ENCODE measurements at places on chromosomes 1 and 21. TPM values are rescaled to one million over a fixed set of nuclear protein-coding genes. Genes with fewer than 3 reads are reported as not detected.
A peak's percentile ranks its signal among the peaks of the same experiment; 100 is the strongest.

Gene SRGAP2C
- total RNA-seq: 36.7 TPM

Gene ADORA3
- not detected for total RNA-seq

Gene ZNF593OS
- not detected for total RNA-seq

Gene LBR
- total RNA-seq: 82.6 TPM

Gene DEGS1
- 68.4 TPM for total RNA-seq

Gene FAM72B
- total RNA-seq: 32.4 TPM

GRCh38 chr1:243667591-243667990 lies 182.5 kb downstream of the AKT3 start:
- peak; percentile 29 for DNase-seq

DNA sequence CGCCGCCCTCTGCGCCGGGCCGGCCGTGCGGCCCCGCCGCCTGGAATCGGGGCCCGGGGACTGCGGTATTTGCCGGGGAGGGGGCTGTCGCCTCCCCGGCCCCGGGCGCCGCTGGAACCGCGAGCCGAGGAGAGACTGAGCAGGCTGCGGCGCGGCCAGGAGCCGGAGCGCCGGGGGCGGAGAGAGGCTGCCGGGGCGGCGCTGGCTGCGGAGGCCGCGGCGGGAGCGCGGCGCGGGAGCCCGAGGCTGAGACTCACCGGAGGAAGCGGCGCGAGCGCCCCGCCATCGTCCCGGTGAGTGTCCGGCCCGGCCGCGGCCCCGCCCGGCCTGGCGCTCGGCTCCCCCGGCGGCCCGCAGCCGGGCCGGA lies 746 bp downstream of the DYRK1A start:
- no peak for DNase-seq

DNA sequence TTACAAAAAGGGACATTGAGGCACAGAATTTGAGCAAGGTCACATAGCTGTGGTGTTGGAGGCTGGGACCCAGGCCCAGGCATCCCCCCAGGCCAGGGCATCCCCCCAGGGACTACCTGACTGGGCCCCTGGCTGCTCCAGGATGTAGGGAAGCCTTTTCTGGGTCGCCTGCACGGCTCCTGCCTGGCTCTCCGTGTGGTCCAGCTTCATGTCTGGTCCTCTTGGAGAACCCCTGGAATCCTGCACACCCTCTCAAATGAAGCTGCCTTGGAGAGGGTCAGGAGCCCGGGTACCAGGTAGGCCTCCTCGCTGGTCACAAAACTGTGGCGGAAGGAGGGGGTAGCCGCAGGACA lies 919 bp upstream of the CELSR2 start:
- no peak for DNase-seq

DNA sequence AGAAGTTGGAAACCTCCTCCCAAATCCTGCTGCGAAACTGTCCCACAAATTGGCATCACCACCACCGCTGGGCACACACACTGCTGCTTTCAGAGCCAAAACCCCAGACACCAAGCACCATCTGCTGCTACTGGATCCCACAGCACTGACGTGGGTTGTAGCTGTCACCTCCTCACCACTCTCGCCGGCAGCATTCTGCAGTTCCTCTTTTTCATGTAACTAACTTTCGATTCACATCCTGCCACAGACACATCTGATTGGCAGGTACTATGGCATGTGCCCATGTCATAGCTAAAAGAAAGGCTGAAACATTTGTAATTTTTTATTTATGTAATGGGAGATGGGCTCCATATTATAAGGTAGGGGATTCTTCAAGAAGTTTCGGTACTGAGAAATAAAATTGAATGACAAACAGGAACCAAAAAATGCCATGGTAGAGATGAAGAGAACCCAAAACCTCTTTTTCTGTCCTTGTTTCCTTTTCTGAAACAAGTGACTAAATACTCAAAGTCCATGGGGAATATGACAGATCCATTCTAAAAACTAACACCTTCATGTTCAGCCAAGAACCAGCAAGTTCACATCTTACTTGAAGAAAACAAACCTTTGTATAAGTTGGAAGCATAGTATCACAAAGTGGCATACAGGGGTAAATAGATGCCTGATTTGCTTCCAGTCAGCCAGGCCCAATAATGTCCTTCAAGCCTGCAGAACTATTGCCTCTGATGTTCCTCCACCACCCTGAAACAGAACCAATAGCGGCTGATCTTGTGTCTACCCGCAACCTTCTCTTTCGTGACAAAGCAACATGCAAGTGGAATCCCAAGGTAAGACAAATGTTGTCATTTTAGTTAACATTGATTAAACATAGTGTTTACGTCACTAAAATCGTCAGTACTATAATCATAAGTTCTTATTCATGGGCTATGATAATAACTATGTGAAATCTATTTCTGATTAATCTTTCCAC lies 26.6 kb upstream of the RGS13 start:
- no peak for DNase-seq

DNA sequence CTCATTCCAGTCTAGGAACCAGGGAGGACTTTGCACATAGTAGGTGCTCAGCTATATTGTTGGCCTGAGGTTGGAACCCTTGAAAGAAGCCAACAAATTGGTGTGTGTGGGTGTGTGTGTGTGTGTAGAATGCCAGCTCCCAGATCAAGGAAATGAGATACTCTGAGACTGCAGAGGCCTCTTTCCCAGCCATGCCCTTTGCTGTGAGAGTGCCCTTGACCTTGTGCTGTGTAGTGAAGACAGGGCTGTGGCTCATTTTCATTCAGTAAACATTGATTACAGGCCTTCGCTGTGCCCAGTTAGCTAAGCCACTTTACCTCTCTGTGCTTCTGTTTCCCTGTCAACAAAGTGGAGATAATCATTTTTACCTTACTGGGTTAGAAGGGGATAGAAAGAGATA lies 3.2 kb downstream of the CYP4B1 start:
- no peak for DNase-seq

GRCh38 chr1:30895944-30896660 lies 12.5 kb downstream of the SDC3 start:
- DNase-seq: no peak

DNA sequence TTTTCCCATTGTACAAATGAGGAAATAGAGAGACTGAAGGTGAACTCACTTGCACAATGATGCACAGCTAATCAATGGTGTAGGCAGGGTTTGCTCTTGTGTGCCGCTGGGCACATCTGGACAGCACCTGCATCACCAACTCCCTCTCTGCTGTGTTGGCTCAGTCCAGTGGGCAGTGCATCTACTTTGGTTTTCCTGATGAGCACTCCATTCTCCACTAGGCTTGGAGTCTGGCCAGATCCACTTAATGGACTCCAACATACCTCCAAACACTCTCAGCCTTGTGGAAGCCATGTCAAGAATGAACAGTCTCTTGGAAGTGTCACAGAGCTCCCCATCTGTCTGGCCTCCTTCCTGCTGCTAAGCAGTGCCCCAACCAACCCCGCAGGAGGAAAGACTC lies 152.2 kb downstream of the HIVEP3 start:
- DNase-seq: no peak

GRCh38 chr1:938088-938683 lies 14.5 kb downstream of the SAMD11 start:
- no peak for DNase-seq

DNA sequence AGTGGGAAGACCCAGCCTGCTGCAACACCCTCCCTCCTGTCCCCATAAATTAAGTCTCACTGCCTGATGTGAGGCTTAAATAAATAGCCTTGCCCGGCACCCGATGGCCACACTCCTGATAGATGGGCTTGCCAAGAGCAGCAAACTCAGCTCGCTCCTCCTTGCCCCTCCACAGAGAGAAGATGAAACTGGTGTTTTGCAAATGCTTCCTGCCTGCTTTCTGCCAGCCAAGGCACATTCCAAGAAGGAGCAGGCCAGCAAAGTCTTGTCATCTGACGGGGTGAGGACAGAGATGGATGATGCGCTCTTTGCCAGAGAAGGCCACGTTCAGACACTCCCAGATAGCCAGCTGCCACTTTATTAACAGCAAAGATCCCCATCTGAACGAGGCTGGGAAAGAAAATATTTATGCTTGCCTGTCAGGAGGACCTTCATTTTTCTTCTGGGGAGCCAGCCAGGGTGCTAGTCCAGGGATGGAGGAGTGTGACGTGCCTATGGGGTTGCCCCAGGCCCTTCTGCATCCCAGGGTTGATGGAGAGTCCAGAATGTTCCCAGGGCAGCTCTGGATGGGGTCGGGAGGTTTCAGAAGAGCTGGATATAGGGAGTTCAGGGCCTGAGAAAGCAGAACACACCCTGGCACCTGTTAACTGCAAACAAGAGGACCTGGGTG lies 265.4 kb downstream of the FOXD2 start:
- DNase-seq: no peak

DNA sequence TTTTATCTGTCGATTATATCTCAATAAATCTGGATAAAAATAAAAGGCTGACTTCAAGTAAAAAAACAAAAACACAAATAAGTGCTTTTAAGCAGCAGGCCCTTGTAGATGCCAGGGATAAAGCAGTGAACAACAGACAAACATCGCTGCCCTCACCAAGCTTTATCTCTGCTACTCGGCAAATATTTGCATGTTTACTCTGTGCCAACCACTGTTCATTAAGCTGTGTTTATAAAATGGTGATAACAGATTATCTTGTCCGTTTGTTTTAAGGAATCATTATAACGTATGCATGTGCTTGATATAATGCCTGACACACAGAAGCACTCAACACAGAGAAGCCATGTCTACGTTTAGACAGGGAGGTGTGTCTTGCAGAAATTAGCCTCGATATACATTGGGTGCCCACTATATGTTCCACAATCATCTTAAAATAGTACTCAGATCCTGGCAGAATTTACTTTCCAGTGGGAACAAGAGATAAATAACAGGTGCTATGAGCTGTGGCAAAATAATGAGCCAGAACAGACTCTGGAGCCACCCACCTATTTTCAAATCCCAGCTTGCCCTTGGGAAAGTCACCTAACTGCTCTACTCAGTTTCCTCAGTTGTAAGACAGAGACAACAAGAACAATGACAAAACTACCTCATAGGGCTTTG lies 47.2 kb downstream of the TRIT1 start:
- DNase-seq: no peak

DNA sequence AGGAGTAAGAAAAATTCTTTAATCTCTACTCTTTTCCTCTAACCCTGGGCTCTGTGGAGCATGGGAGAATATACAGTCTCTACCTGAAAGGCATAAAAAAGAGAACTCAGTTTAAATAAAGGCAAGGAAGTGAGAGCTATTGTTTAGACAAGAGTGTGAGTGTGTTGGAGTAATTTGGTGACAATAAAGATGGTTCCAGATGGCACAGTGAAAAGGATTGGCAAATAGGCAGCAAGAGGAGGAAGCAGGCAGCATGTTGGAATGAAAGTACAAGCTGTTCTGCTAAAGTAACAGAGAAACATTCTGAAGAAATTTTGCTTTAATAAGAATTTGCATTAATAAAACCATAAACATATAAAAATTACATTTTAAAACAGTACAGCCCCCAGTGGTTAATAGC lies 163.4 kb downstream of the DNM3 start:
- DNase-seq: no peak

DNA sequence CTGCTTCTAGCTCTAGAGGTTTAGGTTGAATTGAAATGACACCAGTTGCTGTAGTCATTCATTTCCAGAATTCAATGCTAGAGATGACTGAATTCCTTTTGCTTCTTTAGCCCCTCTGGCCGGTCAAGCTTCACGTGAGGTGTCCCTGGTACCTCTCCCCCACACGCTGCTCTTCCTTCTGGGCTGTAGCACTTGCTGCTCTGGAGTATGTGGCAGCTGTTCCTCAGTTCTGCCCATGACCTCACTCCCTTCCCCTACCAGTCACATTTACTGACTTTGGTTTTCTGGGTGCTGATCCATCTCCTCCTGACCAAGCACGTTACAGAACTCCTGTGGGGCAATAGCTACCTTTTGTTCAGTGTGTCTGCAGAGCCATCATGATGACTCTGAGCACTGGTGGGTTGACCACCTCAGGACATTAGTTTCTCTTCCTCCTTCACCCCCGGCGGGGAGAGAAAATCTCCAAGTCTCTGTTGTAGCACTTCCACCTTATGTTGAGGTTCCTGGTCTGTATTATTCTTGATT lies 128.1 kb downstream of the HHAT start:
- no peak for DNase-seq

DNA sequence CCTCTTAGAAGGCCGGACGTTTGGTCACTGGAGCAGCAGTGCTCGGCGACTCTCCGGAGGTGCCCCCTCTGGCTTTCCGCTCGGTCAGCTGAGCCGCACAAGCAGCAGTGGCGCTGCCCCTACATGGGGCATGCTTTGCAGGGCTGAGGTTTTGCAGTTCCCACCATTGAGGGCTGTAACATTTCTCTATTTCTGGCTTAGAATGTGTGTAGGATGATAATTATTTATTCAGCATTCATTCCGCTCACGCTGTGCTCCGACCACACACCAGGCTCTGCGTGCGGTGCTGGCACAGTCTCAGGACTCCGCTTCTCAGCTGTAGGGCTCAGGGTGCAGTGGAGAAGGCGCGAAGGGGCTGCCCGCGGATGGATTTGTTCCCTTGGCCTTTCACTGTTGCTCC lies 119.5 kb downstream of the PCBP3 start:
- DNase-seq: no peak

DNA sequence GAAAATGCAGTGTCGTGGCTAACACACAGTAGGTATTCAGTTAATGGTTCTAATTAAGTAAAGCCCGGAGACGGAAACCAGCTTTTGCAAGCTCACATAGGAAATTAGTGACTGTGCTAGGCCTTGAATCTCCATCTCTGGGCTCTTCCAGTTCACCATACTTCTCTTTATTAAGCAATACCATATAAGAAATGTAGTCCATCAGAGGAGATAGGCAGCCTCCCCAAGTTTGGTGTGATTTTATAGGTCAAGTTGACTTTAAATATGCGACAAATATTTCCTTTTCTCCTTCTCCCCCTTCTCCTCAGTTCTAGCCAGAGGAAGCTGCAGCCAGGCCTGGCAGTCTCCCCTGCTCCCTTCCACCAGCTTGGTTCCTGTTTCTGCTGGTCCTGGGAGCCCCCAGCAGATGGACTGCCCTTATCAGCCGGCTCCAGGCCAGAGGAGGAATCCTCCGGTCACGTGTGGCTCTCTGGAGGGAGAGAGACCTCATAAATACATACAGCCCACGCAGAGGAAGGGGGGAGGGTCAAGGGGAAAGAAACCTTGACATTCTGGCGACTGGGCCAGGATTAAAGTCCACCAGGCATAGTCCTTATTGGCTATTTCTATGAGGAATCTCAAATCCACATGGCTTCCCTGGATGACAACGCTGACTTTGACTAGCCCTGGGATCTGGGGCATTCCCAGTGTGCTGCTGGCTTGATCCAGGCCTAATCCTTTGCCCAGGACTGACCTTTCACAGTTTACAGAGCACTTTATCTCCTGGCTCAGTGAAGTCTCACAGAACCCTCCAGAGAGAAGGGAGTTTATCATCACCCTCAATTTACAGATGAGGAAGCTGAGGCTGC lies 115.1 kb upstream of the JUN start:
- no peak for DNase-seq

- peak; percentile 67 for DNase-seq
These were observed 98.5 kb downstream of the MRPL37 start for GRCh38 chr1:54298284-54299033.
